ENCODE measurements at places on chromosomes 7 and 10. TPM values are rescaled to one million over a fixed set of nuclear protein-coding genes. Genes with fewer than 3 reads are reported as not detected.

Gene ANKRD30A
- not detected for total RNA-seq

Gene KEL
- total RNA-seq = not detected

Gene AMPH
- 0.07 TPM for total RNA-seq

Gene ANKIB1
- total RNA-seq = 18.7 TPM

Gene OR6V1
- not detected for total RNA-seq

Gene FLNC
- total RNA-seq = 210 TPM

Gene GIMAP1
- total RNA-seq = 9.4 TPM

Gene MRLN
- not detected for total RNA-seq

Gene LIPA
- 54.9 TPM for total RNA-seq

Gene VWDE
- total RNA-seq = not detected

Gene RBP4
- total RNA-seq = not detected

Gene SGPL1
- total RNA-seq = 8.5 TPM

Gene SPDYE5
- total RNA-seq = not detected

Gene KIFBP
- total RNA-seq = 53.7 TPM

Gene NEBL
- 7.6 TPM for total RNA-seq

Gene PLAC9
- 1.7 TPM for total RNA-seq

Gene SH3PXD2A
- total RNA-seq = 4.5 TPM

Gene OR13A1
- not detected for total RNA-seq

Gene FRG2B
- total RNA-seq = not detected

Gene GAD2
- not detected for total RNA-seq

Gene SORBS1
- total RNA-seq = 4.2 TPM

Gene ELOVL3
- total RNA-seq = not detected

Gene SUFU
- 7.0 TPM for total RNA-seq

Gene ACTA2
- 44.5 TPM for total RNA-seq

Data from mammary microvascular endothelial cell (primary cell).